ENCODE measurements at places on chromosomes 6 and 20.
A peak's percentile ranks its signal among the peaks of the same experiment; 100 is the strongest.

- no peak for DNase-seq
These were observed 11.7 kb downstream of the OSER1 start for GRCh38 chr20:44198872-44199271.

DNA sequence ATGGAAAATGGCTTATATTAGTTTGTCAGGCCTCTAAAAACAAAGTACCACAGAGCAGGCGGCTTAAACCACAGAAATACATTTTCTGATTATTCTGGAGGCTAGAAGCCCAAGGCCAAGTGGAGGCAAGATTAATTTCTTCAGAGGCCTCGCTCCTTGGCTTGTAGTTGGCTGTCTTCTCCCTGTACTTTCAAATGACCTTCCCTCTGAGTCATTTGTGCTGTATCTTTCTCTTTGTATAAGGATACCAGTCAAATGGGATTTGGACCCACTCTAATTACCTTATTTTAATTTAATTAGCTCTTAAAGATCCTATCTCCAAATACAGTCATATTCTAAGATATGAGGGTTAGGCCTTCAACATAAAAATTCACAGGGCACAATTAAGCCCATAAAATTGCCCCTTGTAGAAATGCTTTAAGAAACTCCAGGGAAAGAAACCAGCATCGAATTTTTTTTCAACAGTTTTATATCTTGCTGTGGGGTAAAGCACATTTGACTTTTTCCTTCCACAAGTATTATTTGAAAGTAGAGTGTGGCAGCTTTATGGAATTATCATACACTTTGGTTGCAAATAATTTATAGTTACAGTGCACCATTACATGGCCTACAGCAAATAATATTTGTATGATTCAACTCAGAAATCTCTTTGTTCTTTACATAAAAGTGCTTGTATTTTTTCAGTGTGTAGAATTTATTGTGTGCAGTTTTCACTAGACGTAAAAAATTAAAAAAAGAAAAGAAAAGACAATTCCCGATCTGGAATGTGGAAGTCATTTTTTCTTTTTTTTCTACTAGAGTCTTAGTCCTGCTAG lies 706.1 kb downstream of the KIF16B start:
- no peak for DNase-seq

DNA sequence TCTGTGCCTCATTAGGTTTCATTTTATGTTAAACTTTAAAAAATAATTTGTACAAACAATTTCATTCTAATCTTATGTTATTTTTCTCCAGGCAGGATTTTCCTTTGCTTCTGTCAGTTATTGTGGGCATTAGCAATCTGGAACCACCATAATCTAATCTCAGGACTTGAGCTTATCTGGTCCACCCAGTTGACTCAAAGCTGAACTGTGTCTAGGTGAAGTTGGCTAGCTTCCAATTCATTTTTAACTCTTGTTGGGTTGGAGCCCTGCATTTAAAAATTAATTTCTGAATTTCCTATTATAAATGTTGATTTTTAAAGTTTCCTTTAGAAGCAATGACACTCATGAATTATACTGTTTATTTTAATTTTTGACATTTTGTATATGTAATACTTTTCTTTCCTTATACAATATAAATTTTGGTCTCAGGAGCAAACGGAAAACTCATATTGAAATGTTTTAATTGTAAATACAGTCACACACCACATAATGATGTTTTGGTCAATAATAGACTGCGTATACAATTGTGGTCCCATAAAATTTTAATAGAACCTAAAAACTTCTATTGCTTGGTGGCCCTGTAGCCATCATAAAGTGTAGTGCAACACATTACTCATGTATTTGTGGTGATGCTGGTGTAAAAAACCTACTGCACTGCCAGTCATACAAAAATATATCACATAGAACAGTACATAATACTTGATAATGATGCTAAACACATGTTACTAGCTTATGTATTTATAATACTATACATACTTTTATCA lies 121.3 kb downstream of the CLVS2 start:
- no peak for DNase-seq

- DNase-seq = no peak
These were observed 44.9 kb downstream of the HLA-DRA start for GRCh38 chr6:32484614-32484998.

GRCh38 chr20:12581644-12582289 lies 427.0 kb upstream of the SPTLC3 start:
- no peak for DNase-seq

GRCh38 chr6:22774129-22774528 lies 204.8 kb downstream of the HDGFL1 start:
- no peak for DNase-seq

GRCh38 chr6:127980996-127981395 lies 80.1 kb upstream of the THEMIS start:
- no peak for DNase-seq

GRCh38 chr6:17096652-17097051 lies 5.2 kb upstream of the STMND1 start:
- no peak for DNase-seq

DNA sequence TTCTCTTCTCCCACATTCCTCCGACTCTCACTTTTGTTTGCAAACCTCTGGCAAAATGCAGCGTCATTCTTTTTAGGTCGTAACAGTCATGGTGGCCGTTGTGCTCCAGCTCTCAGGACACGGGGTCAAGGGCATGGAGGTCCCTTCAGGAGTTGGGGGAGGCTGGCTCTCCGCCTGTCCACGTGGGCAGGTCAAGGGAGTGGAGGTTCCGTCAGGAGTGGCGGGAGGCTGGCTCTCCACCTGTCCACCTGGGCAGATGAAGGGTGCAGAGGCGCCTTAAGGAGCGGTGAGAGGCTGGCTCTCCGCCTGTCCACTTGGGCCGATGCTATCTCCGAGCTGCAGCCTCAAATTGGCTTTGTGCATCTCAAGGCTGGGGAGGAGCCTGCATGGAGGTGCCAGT lies 98.0 kb downstream of the ERMARD start:
- DNase-seq = no peak

DNA sequence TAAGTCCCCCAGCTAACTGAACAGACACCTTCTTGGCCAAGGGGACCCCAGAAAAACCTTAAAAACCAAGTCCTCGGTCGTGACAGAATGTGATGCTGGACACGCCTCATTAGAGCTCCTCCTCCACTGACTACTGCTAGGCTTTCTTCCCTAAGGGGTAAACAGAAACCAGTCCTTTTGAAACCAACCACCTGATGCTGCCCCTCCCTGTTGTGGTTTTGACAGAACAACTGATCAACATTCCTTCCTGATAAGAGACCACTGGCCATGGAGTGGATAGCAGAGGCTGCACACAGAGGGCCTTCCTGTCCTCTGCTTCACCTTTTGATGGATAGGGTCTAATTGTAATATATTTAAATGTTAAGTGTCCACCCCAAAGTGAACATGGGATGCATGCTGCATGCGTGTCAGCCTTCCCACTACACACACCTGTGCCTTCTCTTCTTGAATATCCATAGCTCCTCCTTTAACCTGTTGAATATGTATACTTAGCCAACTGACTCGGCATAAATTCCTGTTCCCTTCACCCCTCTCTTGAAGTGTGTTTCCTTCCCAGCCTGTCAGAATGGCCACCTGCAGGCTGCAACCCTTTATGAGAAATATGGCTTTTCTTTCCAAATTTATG lies 27.9 kb upstream of the SLC2A12 start:
- DNase-seq = peak; percentile 46

DNA sequence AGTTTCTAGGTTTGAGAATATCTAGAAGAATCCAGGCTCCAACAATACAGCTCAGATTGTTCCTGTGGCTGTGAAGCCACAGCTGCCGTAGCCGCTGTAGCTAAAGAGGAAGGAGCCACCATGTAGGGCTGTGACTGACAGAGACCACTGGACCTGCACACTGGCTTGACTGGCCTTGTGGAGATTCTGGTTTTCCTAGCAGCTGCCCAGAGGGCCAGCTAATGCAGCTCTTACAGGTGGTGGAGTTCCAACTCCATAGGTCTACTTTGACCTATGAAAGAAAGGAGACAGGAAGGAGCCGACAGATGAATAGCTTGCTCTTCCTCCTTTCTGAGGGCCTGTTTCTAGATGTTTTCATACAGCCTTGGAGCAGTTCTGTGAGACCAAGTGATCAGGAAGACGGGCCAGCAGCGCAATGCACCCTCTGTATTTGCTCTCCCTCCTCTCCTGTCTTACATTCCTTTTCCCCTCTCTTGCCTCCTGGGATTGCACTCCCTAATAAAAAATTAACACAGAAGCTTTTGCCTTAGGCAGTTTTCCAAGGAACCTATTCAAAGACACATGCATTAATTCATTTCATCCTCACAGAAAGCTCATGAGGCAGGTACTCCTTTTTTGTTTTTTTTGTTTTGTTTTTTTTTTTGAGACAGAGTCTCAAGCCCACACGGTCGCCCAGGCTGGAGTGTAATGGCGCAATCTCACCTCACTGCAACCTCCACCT lies 51.8 kb upstream of the MYB start:
- DNase-seq = no peak

DNA sequence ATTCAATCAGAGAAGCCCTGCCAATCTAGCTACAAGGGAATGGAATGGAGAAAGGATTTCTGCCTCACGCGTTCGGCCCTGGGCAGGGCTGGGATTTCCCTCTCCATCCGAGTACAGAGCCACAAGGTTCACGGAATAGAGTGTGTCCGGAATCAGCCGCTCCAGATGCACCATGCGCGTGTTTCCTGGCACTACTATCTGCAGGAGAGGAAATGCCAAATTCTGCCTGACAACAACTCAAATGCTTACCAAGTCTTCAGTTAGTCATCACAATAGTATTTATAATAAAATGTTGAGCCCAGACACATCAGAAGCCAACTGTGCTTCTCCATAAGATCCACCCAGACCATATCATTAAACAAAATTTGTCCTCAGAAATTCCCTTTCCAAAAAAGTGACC lies 75.1 kb downstream of the COL12A1 start:
- peak; percentile 9 for DNase-seq

- peak; percentile 35 for DNase-seq
These were observed 22.5 kb upstream of the C6orf58 start for GRCh38 chr6:127554435-127555006.

DNA sequence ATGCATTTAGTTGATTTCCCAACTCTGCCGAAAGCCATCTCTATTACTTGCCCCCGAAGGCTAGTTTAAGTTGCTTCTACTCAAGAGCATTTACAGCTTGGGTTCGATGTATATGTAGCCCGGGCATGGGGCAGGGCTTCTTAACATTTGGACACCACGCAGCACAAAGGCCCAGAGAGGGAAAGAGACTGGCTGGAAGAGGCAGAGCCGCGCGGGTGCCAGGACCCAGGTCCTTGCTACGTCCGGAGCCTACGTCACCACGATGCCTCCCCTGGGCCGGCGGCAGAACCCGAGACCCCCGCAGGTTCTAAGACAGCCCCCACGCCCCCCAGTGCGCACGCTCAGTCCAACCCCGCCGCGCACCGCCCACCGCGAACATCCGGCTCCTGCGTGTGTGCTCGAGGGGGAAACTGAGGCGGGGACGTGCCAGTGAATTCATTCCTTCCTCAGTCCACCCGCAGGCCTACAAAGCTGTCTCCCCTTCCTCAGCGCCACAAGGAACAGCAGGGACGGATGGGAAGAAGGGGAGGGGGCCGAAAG lies 367 bp upstream of the PCIF1 start:
- no peak for DNase-seq

DNA sequence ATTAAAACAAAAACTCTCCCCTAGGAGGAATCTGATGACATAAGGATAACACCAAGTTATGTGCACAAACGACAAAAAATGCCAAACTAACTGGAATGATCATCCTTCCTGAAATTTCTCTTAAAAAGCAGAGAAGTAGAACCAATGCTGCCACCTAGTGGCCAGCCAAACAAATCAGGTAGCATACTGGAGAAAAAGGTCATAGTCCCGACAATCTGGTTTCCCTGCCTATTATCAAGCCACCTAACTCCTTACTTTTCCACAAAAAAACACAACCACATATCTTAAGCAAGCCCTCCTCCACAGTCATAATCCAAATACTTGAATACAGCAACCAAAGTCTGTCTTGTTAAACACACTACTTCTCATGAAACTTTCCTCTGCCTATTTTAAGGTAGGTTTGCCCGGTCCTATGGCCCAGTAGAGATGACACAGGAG lies 5.3 kb downstream of the OARD1 start:
- DNase-seq = peak; percentile 59

- no peak for DNase-seq
These were observed 32.6 kb downstream of the MRPL14 start for GRCh38 chr6:44094403-44095242.

- no peak for DNase-seq
These were observed 405.5 kb upstream of the SULF2 start for GRCh38 chr20:48190757-48191156.

DNA sequence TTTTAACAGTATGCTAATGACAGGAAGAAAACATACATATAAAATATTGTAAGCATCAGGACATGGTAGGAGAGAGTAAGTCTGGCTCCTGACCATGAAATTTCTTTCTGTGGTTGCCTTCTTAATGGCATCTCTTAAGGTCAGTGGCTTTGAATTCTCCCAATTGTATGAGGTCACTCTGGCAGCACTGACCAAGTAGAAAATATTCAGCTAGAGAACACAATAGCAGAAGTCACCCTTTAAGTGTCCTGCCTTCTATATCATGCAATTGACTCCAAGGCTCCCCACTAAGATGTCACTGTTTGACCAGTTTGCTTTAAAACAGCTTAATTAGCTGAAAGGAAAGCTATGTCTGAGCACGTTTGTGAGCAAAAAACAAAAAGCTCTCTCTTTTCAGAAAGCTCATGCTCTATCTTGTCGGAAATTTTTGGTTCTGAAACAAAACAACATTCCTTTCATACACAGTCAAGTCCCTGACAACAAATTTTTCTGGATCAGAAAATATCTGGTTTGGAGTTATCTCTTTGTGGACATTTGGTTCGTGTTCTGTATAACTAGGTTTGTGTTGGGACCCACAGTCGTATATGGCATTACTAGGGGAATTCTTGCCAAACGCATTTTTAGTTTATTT lies 120.9 kb upstream of the IFNGR1 start:
- DNase-seq = no peak

GRCh38 chr20:25040438-25040831 lies 17.5 kb downstream of the ACSS1 start:
- DNase-seq = no peak

GRCh38 chr6:2396846-2397630 lies 151.6 kb upstream of the GMDS start:
- peak; percentile 46 for DNase-seq

DNA sequence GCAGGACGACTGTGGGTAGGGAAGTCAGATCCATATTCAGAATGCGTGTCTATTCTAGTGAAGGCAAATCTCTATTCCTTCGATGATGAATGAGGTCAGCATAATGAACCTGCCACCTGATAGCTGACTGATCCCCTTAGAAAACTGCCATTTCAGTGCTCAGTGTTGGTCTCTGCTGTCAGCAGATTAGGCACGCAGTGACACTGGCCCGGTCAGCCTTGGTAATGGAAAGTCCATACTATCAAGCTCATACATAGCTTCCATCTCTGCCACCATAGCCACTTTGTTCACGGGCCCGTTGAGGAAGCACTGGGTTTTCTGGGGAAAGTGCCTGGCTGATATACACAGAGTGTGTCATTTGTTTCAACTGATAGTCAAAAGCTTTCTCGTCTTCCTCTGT lies 54.0 kb downstream of the C6orf52 start:
- no peak for DNase-seq

GRCh38 chr6:134376785-134377184 lies 58.9 kb upstream of the SGK1 start:
- no peak for DNase-seq

Data from A172 (cell line).